ENCODE measurements at places on chromosomes 11 and 22. TPM values are rescaled to one million over a fixed set of nuclear protein-coding genes. Genes with fewer than 3 reads are reported as not detected.

DNA sequence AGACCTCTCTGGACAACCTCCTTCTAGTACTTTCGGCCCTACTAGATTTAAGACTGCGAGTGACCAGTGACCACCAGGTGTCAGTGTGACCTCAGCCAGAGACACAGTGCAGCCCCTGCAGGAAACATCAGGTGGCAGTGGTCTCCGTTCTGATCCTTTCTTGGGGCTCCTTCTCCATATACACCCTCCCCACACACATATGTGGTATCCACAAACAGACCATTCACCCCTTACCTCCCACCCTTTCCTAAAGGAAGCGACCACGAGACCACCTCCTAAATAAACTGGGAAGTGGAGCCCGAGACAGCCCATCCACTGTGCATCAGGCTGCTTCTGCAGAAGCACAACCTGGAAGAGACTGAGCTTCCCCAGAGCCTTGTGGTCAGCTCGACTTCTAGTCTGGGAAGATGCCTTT is 38.5 kb upstream of the CYP2D6 start:
- DNase-seq, result peak; percentile 80

- DNase-seq, result no peak
These were observed 521 bp downstream of the PES1 start for GRCh38 chr22:30591191-30591587.

CCT8L2 gene
- not detected for polyA plus RNA-seq

DNA sequence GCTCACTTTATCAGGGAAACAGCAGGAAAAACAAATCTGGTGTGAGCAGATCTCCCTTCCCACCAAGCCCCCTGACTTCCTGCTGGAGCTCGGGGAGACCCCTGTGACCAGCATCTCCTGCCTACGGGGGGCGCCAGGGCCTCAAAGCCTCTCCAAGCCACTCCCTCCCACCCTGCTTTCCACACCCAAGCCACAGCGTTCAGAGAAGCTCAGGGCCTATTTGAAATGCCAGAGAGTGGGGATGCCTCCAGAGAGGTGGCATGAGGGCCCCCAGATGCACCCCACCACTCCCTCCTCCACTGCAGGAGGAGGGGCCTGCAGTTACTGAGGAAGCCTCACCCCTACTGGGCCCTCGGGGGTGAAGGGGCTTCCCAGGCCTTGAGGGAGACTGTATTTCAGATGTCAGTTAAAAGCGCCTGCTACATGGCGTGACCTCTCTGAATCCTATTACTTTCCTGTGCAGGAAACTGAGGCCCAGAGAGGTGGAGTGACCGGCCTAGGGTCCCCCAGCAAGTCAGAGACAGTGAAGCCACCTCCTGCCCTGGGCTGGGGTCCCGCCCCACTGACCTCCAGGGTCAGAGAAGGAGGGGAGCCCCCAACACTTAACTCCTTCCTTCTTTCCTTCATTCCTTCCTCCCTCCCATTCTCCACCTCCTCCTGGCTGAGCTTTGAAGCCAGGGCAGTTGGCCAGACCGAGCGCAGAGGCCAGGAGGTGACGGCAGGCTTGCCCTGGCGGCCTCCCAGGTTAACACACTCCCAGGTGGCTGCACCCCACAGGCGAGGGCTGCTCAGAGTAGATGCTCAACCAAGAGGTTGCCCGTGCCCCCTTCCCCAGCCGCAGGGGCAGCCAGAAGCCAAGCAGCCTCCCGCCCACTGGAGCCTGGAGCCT is 6.0 kb upstream of the CDKN1C start:
- DNase-seq, result peak; percentile 51

- DNase-seq, result no peak
These were observed 33.4 kb upstream of the SORL1 start for GRCh38 chr11:121418625-121419114.

GRCh38 chr11:2518983-2519340 is 74.2 kb downstream of the KCNQ1 start:
- DNase-seq, result peak; percentile 4

- no peak for DNase-seq
These were observed 157.7 kb downstream of the DBX1 start for GRCh38 chr11:20002312-20003216.

DNA sequence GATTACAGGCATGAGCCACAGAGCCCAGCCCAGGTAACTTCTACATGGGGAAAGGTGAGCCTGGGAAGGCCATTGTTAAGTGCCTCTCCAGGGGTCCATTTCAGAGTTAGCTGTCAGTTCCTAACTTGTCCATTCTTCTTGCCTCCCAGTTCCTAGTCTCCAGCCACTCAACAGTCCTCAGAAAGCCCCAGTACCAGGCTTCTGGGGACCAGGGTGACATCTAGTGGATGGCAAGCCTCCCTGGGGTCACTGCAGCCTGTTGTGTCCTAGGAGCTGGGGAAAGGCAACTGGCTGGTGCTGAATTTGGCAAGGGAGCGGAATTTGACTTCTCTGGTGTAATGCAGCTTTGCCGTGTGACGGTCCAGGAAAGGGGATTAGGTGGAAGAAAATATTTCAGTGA is 2.1 kb downstream of the LGALS12 start:
- DNase-seq, result peak; percentile 37

DNA sequence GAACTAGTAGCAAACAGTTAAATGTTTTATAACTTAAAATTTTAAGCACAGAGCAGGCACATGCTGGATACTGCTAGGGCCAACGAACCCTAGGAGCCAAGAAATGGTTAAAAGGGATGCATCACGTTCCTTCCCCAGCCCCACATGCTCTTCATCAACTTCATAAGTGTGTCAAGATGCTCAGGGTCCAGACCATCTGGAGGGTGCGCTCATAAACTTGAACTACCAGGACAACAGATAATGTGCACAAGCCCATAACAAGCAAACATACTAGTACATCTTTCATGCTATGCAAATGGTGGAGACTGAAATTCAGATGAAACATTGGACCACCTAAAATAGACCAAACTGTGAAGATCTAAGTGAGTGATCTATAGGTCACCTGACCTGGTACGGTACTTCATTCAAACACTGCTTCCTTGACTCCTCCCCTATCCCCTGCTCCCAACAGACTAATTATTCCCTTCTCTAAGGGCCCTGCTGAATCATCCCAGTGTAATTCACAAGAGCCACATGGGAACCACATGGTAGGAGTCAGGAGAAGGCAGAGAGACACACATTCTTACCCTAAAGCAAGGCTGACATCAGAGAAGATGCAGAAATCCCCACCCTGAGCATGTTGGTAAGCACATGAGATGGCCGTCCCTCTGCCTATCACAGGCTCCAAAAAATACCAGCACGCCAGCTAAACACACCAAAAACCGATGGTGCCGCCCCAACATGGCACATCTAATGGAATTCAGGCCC is 83.9 kb downstream of the ETS1 start:
- no peak for DNase-seq

MUC5AC gene
- polyA plus RNA-seq, result not detected

RASSF7 gene
- 0.65 TPM for polyA plus RNA-seq

GRCh38 chr11:112506852-112507251 is 246.2 kb upstream of the PLET1 start:
- DNase-seq, result no peak

GRCh38 chr11:66728038-66728692 is 851 bp downstream of the SPTBN2 start:
- DNase-seq, result no peak

DNA sequence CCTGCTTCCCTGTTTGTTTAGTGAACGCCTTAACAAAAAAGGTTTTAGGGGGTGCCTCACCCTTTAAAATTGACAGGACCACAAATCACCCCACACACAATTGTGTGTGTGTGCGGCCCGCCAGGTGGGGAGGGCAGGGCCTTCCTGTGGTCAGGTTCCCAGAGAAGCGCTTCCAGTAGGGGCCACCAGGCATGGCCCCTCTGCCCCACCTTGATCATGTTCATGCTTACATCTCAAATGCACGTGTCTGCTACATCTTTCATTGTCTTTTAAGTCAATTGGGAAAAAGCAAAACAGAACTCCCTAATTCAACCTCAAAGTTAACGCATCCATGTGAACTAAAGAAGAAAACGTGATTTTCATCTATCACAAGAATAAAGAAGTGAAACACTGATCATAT is 1335.3 kb downstream of the TBC1D22A start:
- DNase-seq, result no peak

DNA sequence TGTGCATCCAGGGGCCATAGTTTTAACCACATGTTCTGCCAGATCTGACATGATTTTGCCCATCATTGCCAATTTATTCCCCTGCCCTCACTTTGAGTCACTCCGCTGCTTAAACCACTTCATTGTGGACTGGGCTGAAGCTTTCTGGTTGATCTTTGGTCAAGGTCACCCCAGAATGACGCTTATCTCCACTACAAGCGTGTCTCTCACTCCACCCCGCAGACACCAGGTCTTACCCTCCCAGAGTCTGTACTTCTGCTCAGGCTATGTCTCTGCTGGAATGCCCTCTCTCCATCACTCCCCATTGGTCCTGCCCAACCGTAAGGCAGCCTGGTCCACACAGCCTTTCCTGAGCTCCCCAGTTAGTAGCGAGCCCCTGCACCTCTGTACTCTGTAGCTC is 170.5 kb upstream of the SYT13 start:
- no peak for DNase-seq

DEUP1 gene
- not detected for polyA plus RNA-seq

DNA sequence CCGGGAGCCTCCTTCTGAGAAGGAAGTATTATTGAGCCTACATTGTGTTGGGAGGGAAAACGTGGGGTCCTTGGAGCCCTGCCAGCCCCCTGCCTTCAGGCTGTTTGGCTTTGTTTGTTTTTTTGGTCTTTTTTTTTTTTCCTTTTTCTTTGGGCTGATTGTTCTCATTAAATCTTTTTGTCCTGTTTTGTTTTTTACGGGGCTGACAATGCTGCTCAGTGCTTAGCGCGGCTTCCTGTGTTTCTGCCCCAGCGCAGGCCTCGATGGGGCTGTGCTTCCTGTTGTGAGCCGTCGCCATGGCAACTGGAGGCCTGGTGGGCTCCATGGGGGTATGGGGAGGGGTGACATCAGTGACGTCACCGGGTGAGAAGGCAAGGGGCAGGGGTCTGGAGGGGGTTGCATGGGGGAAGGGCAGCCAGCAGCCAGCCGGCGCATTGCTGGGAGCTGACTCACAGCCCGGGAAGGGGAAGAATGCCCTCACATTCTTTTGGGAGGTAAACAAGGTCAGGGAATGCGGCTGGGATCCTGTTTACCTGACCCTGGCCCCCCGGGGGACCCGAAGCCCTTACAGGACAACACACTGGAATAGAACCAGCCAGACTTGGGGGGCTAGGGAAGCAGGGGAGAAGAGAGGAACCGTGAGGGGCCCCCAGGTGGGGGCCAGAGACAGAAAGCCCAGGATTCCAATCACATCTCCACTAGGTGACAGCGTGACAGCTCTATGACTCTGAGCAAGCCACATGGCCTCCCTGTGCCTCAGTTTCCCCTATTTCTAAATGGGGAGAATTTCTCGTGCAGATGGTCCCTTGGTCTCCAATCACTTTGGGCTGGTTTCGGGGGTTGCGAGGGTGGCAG is 22.2 kb upstream of the CBX7 start:
- DNase-seq, result peak; percentile 88

CCDC81 gene
- 0.35 TPM for polyA plus RNA-seq

GRCh38 chr22:30695351-30695851 is 727 bp downstream of the OSBP2 start:
- DNase-seq, result peak; percentile 16

DNA sequence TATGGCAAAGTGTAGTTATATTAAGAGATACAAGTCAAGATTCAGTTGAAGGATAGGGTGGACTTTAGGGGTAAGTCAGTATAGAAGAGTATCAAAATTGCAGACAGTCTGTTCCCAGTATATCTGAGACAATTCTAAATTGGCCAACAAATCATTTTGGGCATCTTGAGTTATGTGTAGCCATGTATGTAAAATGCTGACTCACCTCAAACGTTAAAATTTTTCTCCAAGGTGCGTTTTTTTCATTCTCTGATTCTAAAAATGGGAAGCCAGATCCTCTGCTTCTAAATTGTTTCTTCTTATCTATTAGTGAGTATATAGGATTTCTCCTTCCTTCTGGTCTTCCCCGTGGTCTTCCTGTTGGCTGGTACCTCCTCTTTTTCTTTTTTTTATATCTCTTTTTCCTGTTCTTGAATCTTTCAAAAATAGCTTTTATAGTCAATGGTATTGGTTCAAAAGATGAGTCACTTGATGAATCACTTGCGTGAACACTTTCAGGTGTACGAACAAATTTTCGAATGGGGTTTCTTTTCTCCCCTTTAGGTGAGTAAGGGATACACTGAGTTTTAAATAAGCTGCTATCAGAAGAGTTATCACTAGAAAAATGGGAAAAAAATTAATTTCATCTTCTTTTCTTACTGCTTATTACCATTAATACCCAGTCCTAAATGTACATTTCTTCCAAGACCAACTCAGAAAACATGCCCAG is 3.2 kb downstream of the TAF1D start:
- no peak for DNase-seq

DNA sequence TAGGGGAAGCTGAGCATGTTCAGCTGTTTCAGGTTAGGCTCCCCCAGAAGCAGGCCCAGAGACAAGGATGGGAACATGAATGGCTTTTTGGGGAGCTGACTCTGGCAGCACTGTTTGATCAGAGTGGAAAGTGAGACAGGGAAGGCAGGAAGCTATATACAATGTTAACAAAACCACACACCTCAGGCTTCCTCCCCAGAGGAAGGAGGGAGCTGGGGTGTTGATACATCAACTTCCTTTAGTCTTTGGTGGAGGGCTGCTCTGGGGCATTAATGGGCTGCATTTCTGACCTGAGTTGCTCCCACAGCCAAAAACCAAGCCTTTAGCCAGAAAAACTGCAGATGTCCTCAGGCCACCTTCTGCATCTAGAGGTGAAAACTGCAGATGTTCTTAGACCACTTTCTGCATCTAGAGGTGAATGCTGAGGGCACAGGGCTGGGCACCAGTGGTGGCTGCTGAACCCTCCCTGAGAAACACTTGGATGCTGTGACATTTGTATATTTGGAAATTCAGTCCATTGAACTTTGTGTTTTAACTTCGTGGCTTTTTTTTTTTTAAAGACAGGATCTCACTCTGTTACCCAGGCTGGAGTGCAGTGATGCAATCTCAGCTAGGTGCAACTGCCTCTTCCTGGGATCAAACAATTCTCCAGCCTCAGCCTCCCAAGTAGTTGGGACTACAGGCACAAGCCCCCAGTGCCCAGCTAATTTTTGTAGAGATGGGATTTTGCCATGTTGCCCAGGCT is 49.9 kb downstream of the KIAA1671 start:
- DNase-seq, result no peak

GRCh38 chr11:78782725-78783124 is 208.1 kb upstream of the NARS2 start:
- no peak for DNase-seq

GRCh38 chr11:118313242-118313641 is 8.7 kb downstream of the CD3E start:
- DNase-seq, result no peak

DNA sequence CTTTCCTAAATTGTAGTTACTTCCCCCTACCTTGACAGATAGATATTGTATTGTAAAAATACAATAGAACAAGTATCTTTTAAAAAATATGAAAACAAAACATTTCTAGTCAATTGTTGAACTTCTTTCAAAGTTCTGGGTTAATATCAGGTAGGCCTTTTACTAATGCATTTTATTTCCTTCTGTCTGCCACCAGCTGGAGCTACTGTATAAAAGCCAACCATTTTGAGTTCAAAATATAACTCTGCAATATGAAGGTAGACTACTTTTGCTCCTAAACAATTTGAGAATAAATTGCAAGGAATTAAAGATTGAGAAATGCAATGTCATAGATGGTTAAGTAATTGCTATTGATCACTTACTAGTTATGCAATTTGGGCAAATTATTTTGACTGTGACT is 22.1 kb upstream of the LIN7C start:
- no peak for DNase-seq

- no peak for DNase-seq
These were observed 132.0 kb downstream of the ELP4 start for GRCh38 chr11:31641477-31642062.
